Activated T-cell treated with anti-CD3 and anti-CD28 coated beads, Interleukin-2, amount 50 U/mL, for 48 hours (primary cell): ENCODE measurements at places on chromosomes 4 and X.
A peak's percentile ranks its signal among the peaks of the same experiment; 100 is the strongest.

DNA sequence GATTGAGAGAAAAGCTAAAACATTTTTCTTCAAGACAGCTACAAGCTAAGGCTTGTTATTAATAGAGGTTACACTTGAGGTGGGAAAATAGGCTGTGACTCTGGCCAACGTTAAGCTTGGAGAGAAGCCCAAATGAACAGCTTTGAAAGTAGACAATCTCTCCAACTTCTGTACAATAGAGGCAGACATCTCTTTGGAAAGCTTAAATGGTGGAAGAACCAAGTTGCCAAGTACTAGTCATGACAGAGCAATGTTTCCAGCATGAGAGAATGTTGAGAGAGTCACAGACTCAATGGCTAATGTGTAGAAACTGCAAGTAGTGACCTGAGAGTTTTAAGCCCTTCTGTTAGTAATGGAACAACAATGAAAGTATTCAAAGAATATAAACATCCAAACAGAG is 298.1 kb downstream of the INPP4B start:
- DNase-seq = no peak

DNA sequence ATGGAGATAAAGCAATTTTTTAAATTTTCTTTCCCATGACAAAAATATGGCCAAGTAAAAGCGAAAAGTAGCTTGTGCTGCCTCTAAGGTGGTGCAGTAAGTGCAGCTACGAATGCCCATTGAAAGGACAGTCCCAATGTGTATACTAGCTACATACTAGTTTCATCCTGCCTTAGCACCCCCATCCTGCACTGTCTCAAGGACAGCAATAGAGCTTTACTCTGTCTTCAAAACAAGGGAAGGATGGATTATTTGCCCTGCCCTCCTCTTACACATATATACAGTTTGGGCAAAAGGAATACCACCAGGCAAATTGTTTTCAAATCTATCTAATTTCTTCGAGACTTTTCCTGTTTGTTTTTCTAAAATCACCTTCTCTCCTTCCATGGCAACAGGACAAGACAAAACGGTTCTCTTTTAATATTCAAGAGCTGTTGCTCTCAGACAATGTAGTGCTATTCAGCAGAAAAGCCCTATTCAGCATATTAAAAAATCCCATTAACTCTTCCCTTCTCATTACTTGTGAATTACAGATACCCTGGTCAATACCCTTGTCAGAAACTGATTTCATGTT is 75.1 kb upstream of the SLC7A11 start:
- no peak for DNase-seq

DNA sequence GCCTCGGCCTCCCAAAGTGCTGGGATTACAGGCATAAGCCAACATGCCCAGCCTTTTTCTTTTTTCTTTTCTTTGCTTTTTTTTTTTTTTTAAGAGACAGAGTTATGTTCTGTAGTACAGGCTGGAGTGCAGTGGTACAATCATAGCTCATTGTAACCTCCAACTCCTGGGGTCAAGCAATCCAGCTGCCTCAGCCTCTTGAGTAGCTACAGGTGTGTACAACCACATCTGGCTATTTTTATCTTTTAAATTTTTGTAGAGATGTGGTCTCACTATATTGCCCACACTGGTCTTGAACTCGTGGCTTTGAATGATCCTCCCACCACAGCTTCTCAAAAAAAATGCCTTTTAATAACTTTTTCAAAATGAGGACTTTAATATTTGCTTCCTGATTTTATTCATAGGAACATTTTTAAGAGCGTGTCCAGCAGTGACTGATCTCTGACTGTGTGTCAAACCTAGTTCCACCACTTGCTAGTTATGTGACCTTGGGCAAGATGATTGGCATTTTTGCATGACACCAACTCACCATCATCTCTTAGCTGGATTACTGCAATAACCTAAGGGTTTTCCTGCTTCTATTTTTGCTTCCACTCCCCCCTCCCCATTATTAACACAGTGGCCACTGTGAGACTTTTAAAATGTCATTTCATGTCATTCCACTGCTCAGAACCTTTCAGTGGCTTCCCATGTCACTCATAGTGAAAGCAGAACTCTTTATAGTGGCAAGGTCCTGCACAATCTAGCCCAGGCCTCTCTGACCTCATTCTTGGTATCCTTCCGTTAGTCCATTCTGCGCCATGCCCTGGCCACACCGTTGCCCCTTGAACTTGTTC is 4.5 kb upstream of the TNIP3 start:
- DNase-seq = no peak

DNA sequence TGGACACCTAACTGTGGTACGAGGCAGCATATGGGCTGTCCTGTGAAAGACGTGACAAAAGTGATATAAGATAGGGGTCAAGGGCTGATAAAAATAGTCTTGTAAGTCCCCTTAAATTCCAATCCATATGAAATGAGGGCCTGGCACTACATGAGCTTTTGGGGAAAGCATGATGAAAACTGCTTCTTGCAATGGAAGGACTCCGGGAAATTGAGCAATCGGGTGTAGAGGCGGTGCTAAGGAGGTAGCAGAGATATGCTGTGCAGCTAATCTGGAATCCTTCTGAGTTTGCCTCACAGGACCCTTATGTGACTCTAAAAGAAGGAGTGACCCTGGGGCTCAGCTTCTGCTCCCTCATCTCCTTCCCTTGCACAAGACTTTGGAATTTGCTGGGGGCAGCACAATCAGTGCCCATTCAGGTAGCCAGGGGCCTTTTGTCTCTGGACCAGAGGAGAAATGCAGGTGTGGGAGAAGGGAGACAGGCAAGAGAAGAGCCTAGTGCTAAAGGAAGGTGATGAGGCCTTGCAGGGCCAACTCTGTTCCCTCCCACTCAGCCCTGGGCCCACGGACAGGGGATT is 12.8 kb downstream of the CLDN2 start:
- DNase-seq = no peak

DNA sequence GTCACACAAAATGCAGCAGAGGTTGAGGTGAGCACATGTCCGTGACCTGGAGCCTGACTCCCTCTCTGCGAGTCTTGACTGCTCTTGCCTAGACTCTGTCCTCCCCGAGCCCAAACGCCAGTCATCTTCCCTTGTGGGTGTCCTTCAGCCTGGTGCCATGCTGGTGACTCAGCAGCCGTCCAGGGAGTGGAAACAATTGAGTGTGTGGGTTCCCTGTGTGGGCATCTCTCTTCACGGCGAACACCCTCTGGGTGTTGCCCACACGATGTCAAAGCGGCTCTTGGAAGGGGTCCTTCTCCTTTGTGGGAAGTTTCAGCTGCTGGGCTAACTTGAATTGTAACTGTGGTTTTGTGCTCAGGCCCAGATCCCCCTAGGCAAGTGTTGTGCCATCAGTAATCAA is 17.5 kb upstream of the MSANTD1 start:
- no peak for DNase-seq

GRCh38 chrX:123215397-123216089 is 31.5 kb downstream of the GRIA3 start:
- no peak for DNase-seq

DNA sequence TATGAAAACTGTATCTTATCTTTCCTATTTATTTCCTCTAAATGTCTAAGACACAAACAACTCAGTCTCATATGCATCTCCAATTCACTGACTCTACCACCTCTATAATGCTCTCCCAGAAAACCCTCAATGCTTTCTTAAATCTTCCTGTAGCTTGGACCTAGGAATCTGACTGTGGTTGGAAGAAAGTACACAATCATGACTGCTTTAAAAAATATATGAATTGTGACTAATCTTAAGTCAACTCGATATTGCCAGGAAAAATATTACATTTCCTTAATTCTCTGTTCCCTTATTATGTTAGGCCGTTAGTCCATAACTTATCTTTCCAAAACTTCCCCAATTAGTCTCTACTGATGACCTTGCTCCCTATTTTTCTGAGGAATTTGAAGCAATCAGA is 87.0 kb downstream of the SPCS3 start:
- DNase-seq = no peak

DNA sequence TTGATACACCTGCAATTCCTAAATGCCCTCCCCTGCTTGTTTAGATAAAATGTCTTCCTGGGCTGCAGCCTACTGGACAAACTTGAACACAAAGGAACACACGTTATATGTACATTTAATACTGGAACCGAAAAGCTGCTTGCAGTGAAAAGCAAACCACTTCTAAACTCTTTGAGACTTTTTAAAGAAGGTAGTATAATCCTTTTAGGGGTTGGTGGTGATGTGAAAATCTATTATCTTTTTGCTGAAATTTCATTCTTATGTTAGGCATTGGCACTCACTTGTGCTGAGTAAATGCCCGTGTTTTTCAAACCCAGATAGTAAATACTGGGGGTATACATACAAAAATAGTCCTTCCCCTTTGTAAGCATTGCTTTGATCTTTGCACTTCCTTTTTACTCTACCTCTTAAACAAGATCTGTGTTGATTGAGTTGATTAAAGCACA is 2.2 kb downstream of the NFKB1 start:
- DNase-seq = no peak

DNA sequence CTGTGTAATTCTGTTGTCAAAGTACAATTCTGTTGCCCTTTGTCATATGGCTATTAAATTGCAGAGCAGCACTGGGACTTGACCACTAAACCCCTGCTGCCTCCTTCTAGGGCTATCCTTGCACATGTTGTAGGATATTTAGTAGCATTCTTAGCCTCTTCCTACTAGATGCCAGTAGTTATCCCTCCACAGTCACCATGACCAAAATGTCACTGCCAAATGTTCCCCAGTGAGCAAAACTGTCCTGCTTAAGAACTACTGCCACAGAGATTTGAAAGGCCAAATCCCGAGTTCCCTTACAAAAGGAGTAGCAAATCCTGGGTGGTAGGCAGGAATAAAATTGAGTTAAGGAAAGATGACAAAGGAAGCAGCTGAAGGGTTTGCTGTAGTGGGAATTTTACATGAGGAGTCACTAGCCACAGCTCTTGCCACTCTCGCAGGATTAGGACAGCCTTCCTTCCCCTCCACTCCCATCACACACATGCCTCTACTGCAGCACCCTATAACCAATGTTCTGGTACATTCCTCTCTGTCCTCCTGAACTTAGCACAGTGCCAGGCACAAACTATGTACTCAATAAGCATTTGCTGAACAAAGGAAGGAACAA is 8.4 kb downstream of the APBB2 start:
- DNase-seq = no peak

DNA sequence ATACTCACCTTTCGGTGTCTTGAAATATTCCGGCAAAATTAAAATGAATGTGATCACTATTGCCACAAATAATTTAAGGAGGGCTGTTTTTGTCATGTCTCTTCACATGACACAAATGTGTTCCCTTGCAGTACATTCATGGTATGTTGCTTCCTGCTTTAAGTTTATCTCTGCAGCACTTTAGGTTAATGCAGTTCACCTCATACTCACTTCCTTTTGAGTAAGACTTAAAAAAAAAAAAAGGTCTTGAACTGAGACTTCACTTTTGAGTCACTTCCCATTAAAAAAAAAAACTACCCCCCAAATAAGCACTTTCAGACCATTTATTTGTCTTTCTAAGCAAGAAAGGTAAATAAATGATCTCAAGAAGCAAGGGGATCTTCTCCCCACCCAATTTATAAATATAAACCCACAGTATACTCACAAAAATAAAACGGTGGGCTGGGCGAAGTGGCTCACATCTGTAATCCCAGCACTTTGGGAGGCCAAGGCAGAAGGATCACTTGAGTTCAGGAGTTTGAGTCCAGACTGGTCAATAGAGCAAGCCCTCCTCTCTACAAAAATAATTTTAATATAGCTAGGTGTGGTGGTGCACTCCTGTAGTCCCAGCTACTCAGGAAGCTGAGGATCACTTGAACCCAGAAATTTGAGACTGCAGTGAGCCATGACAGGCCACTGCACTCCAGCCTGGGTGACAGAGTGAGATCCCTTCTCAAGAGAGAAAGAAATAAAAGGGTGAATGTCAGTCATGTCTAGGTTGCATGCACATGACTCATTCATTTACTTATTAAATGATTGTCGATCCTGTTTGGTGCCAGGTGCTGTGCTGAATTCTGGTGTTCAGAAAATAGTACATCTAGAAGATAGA is at the start of gene TMEM156:
Gene TMEM156 (minus strand): TSS at position 192 of the 868 bp plus-strand sequence. CDS start 96 bp downstream, at position 96.
- DNase-seq = peak; percentile 62

DNA sequence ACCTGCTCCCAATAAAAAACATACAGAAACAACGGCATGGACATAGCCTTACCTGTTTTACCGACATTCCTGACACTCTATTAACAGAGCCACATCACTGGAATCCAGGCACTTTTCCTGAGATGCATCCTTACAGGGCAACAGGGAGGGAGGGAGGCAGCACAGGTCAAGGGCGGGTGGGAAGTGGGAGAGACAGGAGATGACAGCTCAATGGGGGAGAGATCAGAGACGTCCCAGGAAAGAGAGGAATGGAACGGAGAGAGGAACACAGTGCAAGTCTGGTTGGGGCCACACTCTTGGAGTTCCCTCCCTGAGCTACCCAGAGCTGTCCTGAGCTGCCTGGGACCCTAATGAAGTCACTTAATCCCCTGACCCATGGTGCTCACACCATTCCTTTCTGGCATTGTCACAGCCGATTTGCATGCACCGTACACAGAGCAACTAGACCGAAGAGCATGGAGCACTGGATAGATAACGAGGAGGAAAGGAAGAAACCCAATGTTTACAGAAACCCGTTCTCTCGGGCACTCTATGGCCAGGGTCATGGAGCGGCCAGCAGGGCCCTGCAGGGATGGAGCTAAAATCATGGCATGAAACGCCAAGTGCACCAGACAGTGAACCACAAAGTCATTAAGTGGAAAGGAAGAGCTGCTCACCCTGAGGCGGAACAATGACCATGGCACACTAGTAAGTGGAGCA is 93.1 kb downstream of the NSUN7 start:
- no peak for DNase-seq

- no peak for DNase-seq
These were observed 67.3 kb upstream of the PRPS1 start for GRCh38 chrX:107560980-107561379.

- no peak for DNase-seq
These were observed 207.6 kb upstream of the MAMLD1 start for GRCh38 chrX:150155436-150156035.

- DNase-seq = no peak
These were observed 168.1 kb downstream of the EPHA5 start for GRCh38 chr4:65502131-65502701.

DNA sequence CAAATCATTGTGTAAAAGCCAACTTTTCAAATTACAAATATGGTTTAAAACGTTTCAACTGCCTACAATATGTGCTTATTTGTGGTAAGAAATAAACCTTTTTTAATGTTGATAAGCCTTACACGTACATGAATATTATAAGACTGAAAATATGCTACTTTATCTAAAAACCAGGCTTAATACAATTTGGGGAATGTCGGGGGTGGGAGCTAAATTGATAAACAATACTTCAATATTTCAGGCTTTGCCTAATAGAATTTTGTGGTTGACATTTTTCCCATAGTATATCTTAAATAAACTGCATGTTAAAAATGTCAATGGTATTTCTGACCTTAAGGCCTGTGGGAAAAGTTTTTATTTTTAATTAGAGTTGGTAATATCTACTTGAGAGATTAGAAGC is 69.8 kb upstream of the SLIT2 start:
- DNase-seq = no peak

DNA sequence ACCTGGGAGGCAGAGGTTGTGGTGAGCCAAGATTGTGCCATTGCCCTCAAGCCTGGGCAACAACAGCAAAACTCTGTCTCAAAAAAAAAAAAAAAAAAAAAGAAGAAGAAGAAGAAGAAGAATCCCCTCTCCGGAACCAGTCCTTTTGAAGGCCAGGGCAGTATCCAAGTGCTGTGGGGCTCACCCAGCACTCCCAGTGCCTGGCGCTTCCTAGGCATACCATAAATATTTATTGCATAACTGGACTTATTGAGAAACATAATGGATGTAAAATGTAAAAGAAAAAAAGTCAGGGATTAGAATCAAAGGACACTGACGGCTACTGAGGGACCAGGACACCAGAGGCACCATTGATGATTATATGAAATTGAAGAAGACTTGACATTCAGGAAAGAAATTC is 162.1 kb upstream of the KIT start:
- DNase-seq = no peak

- no peak for DNase-seq
These were observed 16.8 kb upstream of the EPGN start for GRCh38 chr4:74291471-74291870.
